HS-27A (cell line): ENCODE measurements at places on chromosomes 3 and 15.
A peak's percentile ranks its signal among the peaks of the same experiment; 100 is the strongest.

DNA sequence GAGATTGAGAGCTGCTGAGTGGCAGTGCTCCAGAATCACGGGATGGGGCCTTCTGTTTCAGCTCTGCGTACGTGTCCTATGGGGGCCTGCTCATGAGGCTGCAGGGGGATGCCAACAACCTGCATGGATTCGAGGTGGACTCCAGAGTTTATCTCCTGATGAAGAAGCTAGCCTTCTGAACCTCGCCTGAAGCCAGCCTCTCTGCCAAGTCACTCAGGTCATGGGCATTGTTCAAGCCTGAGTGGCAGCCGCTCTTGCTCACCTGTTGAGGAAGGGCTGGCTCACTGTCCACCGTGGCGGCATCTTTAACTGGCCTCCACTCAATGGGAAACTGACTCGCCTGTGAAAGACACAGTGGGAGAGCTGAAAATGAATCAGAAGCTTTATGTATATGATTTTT, 6.6 kb downstream of the POLR2H start:
- no peak for DNase-seq

- DNase-seq: no peak
These were observed 100.8 kb upstream of the PIAS1 start for GRCh38 chr15:67953299-67953698.

DNA sequence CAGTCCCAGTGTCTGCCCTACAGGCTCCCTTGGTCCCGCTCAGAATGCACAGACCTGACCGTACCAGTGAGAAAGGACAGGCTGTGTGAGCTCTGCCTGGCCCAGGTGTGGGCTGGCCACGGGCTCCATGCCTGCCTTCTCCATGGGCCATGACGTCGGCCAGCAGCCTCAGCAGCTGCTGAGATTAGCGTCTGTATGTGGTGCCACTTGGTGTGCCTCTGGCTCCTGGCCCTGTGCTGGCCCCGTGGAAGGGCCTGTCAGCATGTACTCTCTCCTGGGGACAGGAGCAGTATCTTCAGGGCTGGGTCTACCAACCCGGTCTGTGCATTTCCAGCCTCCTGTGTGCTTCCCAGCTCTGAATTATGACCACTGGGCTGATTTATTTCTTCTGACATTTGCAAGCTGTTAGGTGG, 25.7 kb downstream of the KLF13 start:
- DNase-seq: no peak

DNA sequence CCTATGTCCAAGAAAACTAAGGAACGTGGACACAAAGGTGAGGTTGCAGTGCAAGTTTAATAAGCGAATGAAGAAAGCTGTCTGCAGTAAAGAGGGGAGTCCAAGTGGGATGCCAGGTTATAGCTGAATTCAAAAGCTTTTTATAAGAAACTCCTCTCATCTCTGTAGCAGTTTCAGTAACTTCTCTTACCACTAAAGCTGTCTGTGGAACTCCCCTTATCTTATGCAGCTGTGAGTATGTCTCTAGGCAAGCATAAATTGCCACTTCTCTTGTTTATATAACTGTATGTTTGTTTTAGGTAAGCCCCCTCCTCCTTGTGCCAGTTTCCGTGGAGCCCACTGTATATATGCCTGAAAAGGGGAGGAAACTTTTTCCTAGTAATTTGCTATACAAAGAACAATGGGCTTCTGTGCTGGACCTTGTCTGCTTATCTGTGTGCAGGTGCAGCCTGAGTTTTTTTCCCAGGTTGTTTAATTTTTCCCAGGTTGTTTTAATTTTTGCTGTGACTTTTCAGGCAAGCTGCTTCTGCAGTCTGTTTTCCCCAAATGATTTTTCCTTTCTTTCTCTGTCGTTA, 875.1 kb upstream of the EPHA6 start:
- DNase-seq: no peak

- DNase-seq: no peak
These were observed 815.1 kb downstream of the VGLL3 start for GRCh38 chr3:86175593-86176444.

GRCh38 chr3:22225161-22225560, 474.2 kb upstream of the ZNF385D start:
- DNase-seq: no peak

DNA sequence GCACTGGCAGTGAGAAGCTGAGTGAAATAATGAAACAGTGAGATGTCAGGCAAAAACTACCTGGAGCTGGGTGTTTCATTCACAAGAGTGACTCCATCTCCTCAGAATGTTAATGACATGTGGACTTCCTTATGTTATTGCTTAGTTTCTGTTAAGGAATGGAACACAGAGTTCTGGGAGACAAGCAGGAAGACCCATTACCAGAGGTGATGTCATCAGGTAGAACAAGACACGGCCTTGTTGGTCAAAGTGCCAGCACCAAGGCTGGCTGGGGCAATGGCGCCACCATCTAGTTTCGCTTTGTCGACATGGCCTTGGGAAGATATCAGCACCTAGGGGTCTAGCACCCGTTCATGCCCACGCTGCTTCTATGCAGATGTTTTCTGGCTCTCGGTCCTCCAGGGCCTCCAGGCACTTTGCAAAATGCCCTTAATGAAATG, 252.2 kb downstream of the FAM43A start:
- no peak for DNase-seq

- DNase-seq: no peak
These were observed 181.3 kb upstream of the EOMES start for GRCh38 chr3:27903446-27903845.

GRCh38 chr3:158748237-158748828, 16.1 kb upstream of the RARRES1 start:
- no peak for DNase-seq

DNA sequence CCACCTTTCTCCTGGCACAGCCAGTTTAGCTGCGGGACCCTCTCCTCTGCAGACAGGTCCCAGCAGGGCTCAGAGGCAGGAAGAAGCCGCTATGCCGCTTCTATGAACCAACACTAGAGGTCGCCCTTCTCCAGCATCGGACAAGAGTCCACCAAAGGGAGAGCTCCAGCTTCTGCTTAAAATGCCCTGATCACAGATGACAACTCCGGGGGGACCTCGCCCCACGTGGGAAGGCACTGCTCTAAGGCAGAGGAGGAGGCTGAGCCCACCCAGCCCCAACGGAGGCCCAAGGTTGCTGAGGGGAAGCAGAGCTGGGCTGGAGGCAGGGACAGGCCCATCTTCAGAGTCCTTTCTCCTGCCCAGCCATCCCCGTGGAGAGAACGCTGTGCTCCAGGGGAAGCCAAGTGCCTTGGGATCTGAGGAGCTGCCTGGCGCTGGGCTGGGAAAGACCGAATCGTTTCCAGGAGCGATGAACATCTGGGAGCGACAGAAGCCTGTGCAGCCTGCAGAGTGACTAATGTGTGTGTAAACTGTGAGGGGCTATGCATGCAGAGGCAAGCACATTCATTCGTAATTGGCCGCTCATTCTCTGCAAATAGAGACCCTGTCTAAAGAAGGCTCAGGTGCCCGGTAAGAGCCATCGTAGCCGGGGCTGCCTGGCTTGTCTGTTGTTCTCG, 43.5 kb upstream of the BDH1 start:
- DNase-seq: peak; percentile 17

DNA sequence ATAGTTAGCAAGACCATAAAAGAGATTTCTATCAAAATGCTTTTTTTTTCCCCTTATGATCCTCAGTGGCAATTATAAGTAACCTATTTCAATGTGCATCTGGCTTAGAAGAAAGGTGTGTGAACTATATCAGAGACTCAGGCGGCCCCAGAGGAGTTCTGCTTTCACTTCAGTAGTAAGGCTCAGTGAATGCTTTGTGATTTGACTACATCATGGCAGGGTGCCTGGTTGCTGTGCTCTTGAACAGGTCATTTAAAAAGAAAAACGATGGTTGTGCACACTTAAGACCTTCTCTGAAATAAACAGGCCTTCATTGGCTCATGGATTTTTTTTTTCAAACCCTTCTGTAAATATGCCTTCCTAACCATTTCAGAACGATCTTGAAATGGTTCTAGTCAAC, 400.4 kb upstream of the RARB start:
- DNase-seq: no peak

GRCh38 chr15:75451202-75451673, 252 bp downstream of the SIN3A start:
- no peak for DNase-seq

DNA sequence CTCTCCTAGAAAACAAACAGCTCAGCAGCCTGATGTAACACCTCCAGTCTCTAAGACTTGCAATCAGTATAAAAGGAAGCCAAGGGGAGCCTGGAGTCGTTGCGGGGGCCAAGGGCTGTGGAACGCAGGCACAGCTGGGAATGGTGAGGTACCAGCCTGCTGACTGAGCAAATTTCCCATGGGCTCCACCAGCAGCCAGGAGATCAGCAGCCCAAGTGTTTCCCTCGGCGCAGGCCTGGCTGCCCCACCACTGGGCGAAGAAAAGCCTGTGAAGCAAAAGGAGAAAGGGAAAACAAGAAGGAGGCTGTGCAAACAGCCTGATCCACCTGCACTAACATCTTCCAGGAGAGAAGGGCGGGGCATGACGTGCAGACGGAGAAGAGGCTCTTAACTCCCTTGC, 155.3 kb downstream of the SHQ1 start:
- DNase-seq: no peak

- no peak for DNase-seq
These were observed 75.6 kb upstream of the CACNA2D3 start for GRCh38 chr3:54046641-54047214.

DNA sequence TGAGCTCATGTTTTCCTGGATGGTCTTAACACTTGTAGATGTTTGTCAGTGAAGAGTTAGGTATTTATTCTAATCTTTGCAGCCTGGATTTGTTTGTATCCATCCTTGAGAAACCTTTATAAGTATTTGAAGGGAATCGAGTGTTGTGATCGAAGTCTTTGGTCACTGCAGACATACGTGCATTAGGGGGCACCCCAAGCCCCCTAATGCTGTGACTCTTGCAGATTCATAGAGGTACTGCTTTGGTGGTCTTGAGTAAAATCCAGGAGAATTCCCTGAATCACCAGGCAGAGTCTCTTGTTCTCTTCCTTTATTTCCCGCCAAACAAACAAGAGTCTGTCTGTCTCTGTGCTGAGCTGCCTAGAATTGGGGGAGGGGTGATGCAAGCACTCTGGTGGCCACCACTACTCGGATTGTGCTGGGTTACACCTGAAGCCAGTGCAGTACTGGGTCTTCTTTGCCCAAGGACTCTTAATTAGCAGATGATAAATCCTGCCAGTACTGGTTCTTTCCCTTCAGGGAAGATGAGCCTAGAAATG, 170.5 kb upstream of the POU1F1 start:
- DNase-seq: no peak

DNA sequence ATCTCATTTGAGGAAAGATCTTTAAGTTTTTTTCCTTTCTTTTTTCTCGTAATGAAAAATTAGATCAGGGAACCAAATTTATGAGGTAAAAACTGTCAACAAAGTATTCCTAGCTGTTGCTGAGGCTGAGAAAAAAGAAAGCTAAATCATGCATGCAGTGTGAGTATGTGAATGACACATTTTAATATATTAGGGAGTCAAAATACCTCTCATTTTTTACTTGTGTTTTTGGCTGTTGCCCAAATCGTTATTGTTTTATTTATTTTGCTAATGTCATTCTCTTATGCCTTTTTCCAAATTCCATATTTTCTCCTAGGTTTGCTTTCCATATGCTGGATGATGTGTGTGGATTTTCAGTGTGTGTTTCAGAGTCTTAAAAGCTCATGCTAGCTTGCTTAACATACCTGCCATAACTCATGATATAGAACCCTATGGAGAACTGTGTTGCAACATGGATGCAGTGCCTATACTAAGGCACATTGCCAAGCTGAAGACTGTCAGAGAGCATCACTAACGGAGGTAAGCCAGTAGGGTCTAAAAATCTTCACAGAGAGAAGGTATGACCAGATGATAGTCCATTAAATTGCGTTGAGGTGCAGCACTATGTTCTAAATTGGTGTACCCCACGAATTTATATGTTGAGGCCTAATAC, 629.5 kb upstream of the KCNMB2 start:
- no peak for DNase-seq

GRCh38 chr3:53833700-53834099, 12.5 kb downstream of the CHDH start:
- DNase-seq: no peak

DNA sequence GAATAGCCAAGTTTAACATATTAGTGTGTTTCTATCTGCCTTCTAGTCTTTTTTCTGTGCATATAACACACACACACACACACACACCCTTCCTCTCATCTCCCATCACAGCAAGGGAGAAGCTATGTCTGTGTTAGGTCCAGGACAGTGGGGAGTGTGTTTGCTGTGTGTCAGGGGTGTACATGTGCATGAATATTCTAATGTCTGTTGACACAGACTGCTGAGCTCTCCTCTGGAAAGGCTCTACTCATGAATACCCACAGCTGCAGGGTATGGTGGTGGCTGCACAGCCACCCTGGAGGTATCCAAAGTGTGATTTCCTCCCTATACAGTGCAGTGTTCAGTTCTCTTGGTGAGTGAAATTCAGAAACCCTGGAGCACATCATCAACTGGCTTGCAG, 42.9 kb downstream of the ARNT2 start:
- no peak for DNase-seq

DNA sequence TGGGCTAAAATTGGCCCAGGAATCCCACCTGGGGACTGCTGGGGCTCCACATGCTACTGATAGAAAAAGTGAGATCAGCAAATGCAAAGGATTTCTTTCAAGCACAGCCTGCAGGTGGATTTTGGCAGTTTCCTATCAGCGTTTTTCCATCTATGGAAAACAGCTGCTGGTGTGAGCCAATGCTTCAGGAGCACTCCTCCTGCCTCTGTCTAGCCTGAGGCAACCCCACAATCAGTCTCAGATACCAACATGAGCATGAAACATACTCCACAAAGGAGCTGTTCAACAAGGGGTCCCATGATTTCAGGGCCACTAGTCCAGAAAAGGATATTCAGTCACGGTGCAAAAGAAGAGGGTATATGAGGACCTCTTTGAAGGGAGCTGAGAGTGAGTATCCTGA, 311.5 kb upstream of the THBS1 start:
- no peak for DNase-seq

GRCh38 chr3:15801298-15801697, 3.5 kb upstream of the ANKRD28 start:
- DNase-seq: no peak

DNA sequence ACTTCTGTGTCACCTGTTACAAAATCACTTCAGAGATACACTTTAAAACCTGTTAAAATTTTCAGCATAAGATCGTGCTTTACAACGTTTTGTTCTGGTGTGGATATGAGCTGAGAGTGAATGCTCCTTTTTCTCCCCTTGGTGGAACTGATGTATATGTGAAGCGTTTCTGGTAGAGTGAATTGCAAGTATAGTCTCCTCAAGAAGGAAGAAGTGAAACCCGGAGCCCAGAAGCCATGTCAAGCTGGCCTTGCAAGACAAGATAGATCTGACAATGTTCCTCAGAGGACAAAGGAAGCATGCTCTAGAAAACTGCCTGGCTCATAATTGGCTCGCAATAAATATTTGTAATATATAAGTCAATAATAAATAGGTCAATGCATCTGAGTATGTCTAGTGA, 23.6 kb downstream of the SERPINI2 start:
- DNase-seq: no peak
